ENCODE measurements at places on chromosomes 6 and 20.

DNA sequence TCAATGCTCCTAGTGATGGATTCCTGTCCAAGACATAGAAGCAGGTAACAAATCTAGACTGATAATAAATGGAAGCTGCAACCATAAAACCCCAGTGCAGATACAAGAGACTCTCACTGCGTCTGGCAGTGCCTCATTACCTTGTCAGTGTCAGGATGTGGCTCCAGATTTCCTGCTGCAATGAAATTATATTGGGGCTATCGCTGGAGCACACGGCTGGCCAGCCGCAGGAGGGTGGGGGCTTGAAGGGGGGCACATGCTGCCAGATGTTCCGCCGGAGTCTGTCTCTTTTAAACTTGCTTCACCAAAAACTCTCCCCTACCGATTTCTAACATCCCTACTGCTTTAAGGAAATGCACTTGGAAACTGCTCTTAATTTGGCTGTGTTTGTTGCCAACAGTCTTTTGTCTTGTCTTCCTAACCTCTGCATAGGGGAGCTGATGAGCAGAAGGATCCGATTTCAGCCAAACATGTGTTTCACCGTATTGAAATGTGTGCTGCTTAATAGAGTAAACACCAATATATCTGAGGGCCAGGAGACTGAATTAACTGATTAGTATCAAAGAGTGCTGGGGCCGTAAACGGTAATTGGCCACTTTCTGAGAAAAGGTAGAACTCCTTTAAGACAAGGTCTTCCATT is 102.2 kb upstream of the EXOC2 start:
- no peak for DNase-seq

GRCh38 chr20:3447321-3447720 is 23.5 kb upstream of the ATRN start:
- DNase-seq: no peak

DNA sequence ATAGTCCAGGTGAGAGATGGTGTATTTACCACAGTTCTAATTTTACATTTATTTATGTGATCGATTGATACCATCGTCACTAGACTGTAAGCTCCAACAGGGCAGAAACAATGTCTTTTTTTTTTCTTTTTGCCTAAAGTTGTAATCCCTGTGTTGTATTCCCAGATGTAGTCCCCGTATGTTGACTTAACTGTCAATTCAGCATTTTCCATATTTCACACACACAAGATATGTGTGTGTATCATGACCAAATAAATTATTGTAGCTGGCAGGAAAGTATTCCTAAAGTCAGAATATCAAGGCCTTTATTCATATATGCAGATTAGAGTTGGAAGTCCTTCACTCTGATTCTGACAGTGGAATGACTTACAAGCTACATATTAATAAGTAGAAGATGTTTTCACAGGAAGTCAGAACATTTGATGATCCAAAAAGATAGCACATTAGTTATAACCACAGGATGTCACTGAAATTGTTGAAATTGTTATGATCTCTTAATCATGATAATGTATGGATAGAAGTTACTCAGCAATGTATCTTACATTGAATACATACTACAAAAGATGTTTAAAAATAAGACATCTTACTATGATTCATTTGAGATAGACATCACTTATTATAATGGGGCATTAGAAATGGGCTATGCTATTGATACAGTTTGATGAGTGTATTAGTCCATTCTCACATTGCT is 10.6 kb downstream of the RNF182 start:
- no peak for DNase-seq

DNA sequence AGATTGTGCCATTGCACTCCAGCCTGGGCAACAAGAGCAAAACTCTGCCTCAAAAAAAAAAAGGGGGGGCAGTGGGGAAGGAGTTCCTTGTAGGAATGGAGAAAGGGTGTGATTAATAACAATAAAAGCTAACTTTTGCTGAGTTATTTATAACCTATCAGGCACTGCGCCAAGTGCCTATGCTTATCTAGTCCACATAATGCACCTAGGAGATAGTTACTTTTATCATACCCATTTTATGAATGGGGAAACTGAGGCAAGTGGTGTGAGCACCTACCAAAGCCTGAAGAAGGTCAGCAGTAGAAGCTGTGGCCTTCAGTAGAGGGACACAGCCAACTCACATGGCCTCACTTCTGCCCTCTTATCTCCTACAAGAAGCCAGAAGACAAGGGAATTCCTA is 13.6 kb upstream of the PPP1R16B start:
- no peak for DNase-seq

DNA sequence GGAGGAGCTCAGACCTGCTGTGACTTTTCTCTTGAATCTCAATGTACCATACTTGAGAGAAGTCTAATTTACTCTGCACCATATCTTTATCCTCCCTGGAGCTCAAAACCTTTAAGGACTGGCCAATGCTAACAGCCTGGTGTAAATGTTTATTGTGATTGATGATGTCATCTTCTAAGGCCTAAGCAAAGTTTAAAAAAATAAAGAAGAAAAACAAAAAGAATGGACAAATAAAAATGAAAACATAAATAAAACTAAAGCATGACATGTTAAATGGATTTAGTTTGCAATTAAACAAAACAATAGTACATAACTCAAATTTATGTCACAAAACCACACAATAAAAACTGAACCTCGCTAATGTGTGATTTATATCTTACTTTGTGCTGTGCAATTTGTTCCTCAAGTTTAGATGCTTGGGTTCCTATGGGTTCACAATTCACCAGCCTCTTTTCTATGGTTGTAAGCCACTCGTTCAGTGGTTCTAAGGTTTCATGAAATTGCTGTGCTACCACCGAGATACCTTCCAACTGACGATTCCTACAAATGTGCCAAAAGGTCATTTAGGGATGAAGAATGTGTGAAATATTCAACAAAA is 113.0 kb downstream of the DST start:
- DNase-seq: no peak

DNA sequence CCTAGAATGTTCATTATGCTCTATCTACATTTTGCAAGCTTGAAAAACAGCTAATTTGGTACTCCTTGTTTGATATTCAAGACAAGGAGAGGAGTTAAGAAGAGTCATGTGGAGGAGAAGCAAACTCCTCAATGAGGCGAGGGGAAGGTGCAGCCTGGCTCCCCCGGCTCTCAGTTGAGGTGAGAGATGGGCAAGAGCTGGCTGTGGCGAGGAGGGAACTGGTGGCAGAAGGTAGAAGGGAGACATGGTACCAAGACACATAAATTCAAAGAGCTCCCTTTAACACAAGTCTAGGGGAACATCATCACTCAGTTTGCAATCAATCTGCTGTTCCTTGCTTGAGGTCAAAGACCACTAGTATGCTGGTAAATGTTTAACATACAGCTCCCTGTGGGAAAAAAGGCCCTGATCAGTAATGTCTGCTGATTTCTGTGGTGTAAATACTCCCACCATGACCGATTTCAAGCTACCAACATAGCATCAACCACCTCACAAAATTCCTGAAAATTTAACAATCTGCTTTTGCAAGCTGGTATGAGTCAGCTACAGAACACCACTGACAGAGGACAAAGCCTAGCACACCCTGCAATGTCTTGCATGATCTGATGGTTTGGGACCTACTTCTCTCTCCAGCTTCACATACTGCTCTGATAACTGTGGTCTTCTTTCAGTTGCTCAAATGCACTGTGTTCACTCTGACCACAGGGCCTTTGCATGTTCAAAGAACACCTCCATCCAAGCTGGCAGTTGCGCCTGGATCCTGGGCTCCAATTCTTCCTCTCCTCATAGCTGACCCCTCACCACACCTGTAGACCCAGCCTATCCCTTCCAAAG is 516.3 kb upstream of the CHD6 start:
- no peak for DNase-seq

GRCh38 chr6:26003102-26003694 is 40.6 kb downstream of the TRIM38 start:
- peak; percentile 62 for DNase-seq

- no peak for DNase-seq
Measured at GRCh38 chr6:159109391-159109790, 59.8 kb upstream of the FNDC1 start.

GRCh38 chr6:157629220-157629619 is 193.8 kb upstream of the SNX9 start:
- no peak for DNase-seq

DNA sequence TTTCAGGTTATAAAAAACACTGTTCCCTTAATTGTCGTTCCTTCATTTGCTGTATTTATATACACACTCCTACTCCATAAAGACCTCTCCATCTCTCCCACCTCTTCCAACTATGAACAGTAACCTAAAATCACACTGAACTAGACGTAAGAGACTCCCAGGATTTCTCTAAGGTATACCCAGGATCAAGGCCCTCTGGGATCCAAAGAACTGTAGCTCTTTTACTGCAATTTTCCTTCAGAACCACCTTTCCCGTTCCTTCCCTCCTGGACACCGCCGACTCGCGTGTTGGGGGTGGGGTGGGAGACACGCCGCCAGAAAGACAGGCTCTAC is 680 bp downstream of the LATS1 start:
- DNase-seq: no peak

DNA sequence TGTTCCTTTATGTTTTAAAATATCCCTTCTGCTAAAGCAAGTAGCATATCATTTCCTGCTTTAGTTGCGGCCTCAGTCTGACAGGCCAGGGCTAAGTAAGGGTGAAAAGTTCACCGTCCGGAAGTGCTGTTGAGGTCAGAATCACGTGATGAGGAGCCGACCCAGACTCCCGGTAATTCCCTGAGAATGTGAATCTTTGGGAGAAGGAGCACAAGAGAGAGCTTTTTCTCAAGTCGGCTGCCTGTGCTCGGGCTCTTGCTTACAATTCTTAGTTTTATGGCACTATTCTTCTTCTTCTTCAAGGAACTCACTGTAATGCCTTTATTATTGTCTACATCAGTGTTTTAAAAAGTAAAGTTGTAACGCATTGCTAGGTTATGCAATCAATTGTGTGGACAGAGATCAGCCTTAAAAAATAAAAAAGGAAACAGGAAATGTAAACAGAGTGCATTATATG is 309.3 kb downstream of the PRL start:
- DNase-seq: peak; percentile 97

DNA sequence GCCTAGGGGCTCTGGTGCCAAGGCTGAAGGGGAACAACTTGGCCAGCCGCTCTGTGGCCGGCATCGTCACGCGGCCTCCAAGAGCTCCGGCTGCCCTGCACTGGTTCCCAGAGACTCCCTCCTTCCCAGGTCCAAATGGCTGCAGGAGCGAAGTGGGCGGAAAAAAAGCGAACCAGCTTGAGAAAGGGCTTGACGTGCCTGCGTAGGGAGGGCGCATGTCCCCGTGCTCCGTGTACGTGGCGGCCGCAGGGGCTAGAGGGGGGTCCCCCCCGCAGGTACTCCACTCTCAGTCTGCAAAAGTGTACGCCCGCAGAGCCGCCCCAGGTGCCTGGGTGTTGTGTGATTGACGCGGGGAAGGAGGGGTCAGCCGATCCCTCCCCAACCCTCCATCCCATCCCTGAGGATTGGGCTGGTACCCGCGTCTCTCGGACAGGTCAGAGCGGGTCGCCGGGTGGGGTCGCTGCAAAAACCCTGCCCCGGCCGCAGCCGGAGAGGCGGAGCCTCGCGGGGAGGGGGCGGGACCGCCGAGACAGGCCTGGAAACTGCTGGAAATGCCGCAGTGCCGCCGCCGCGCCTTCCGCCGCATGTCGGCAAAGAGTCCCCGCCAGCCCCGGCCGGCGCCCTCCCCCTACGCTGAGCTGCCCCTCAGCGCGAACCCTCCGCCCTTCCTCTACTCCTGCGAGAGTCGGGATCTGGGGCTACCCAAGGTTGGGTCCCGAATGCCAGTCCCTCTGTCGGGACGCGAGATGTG is 814 bp upstream of the HSP90AB1 start:
- DNase-seq: peak; percentile 90

DNA sequence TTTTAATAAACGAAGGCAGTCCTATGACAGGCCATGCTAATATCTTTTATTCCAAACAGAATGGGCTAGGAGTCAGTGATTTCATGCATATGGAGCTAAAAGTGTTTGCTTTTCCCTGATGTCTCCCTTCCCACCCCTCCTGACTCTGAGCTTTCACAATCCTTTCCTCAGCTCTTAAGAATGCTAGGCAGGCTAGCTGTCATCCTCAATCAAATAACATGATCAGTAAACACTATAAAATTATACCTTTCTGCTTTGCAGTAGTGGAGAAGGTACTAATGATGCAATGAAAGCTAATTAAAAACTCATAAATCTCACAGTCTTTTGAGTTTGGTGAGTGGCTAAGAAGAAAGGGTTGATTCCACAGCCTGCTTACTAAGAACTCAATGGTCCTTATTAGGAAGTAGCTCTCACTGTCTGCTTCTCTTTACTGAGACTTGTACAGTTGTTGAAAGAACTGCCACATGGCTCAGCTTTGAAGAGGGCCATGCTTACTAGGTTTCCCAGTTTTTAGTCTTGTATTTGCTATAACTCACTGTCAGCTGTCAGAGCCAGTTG is 250.9 kb upstream of the JAG1 start:
- DNase-seq: peak; percentile 51

- no peak for DNase-seq
Measured at GRCh38 chr6:158963020-158963808, 36.8 kb downstream of the RSPH3 start.

GRCh38 chr6:118080547-118080946 is 173.5 kb downstream of the SLC35F1 start:
- no peak for DNase-seq

DNA sequence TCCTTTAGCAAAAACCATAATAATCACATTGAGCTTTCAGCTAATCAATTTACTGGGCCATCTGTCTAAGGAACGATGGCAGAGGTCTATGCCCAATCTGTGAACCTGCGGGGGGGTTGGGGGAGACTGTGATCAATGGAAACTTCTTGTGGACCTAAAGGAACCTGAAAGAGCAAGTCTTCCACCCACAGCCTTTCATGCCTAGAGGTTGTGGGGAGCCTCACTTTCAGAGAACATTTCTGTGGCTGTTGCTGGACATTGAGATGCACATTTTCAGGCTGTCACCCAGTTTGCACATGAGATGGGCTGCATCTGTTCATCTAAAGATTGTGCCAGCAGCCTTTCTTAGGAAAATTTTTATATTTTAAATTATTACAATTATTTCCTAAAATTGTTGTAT is 310.0 kb upstream of the SPTLC3 start:
- DNase-seq: no peak

DNA sequence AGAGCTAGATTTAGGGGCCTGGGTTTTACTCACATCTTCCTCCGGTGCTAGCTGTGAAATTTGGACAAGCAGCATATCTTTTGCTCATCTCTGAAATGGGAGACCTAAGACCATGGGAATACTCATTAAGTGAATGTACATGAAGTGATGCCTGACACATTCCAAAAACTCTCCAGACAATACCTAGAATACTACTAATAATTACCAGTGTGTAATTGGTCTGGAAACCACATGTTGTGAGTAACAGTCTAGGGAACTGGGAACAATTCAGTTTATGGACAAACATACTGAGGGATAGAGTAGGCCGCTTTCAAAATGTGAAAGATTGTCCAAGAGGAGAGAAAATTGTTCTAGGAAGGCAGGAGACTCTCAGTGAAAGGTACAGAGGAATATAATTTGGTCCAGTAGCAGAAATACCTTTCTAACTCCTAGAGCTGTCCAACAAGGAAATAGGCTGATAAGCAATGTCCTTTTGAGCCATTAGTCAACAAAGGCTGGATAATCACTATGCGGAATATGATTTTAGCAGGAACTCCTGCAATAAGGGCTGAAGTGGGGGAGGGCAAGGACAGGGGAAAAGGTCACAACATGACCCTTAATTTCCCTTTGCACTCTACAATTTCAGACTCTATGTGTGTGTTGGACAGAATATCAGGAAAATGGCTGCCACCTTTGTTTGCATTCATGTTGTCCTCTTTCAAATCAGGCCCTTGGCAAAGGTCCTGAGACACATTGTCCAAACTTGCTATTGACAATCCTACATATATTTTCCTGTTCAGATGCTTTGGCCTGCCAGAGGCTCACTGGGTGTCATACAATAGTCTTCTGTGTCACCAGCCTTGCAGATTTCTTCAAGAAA is 315.4 kb downstream of the PLCB1 start:
- DNase-seq: no peak

All from umbilical cord (tissue), 2 donors.